NCI-H2171 (cell line): ENCODE measurements at places on chromosomes 7 and 10.

GRCh38 chr10:28800144-28800543 lies 122.8 kb downstream of the BAMBI start:
- no peak for DNase-seq

DNA sequence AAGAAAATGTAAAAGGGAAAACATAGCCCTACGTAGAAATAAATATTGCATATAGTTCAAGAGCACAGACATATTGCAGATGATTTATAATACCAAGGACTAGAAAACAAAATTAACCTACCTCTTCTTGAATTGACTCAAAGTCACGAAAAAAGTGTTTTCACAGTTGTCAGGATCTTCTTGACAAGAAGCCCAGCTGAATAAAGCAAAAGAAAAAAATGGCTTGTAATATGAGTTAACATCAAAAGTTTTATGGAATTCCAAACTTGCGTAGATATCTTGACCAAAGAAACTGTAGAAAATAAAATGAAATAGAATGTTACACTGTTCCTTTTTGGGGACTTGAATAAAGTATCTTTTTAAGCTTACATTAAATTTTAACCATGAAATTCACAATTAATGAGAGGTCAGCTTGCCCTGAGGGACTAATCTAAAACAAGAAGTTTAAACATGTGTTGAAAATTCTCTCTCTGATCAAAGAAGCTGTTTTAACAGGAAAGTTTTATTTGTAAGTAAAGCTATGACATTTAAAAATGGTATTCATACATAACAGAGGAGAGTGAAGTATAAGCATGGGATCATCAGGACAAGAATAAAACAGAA lies 133.1 kb upstream of the SEMA3C start:
- DNase-seq = no peak

DNA sequence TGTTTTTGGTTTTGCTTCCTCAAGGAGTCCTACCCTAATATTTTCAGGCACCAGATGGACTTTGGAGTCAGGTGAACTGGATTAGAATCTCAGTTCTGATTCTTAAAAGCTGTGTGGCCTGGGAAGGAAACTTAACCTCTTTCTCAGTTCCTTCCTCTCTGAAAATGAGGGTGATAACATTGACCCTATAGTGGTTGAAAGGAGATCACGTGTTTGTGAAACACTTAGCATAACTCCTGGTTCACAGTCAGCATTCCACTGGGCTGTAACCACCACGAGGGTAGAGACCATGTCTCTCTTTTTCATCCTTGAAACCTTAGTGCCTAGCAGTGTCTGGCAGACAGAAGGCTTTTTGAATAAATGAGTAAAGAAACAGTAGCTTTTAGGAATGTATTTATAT lies 16.7 kb downstream of the LSMEM1 start:
- DNase-seq = no peak

DNA sequence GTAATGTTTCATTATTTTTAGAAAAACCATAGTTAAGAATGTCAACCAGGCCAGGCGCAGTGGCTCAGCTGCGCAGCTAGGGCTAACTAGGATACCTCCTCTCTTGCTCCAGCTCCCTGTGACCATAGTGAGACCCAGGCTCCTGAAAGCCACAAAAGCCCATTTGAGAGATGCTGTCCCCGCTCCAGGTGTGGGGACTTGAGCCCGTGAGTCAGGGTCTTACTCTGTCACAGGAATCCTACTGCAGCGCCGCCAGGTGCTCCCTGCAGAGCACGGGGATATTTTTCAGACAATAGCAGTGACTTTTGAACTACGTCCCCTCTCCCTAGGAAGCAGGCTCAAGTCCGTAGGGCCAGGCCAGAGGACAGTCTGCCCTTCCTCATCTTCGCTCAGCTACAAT lies 75.6 kb upstream of the NRBF2 start:
- DNase-seq = no peak

DNA sequence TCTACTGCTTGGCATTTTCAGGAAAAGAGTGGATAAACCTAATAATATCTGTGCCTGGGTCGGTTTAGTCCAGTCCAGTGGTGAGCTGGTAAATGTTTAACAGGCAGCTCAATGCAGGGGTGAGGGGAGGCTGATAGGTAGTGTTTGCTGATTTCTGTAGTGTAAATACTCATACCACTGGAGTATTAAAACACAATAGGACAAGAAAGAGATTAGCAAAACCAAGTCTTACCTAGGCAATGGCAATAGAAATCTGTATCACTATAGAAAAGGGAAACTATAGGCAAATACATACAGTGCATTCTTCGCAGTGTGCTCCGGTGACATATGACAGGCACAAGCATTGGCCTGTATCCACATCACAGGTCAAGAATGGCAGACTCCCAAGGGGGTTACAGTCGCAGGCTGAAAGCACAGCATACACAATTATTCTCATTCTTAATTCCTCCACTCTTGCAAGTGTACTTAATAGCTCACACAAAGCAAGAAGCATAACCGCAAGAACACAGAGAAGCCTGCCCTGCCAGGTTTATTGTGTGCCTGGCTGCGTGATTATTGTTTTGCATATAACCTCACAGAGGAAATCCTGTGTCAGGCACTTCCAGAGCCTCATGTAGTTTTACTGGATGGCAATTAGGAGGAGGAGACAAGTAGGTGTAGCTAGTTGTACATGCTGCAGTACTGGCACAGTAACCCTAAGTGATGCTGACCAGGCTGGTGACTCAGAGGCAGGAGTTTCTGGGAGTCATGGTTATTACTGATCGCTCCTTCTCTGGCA lies 35.0 kb downstream of the LAMB4 start:
- no peak for DNase-seq

DNA sequence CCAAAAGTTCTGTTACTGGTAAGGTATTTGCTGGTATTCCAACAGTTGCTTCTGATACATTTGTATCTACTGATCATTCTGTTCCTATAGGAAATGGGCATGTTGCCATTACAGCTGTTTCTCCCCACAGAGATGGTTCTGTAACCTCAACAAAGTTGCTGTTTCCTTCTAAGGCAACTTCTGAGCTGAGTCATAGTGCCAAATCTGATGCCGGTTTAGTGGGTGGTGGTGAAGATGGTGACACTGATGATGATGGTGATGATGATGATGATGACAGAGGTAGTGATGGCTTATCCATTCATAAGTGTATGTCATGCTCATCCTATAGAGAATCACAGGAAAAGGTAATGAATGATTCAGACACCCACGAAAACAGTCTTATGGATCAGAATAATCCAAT lies 131.0 kb downstream of the AASS start:
- no peak for DNase-seq

DNA sequence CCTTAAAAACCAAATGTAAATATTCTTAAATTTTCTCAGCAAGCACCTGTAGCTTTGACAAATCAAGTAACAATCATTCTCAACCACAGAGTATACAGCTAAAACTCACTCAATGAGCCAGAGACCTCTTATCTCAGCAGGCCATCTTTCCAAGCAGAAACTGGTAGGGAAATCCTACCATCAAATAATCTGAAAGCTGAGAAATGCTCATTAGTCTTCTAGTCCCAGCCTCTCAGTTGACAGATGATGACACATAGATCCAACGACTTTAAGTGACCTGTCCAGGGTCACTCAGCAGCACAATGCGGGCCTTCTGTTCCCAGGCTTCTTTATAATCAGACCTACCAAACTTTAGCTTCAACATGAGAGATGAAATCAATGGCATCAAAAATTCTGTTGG lies 184.6 kb downstream of the SGMS1 start:
- DNase-seq = no peak

DNA sequence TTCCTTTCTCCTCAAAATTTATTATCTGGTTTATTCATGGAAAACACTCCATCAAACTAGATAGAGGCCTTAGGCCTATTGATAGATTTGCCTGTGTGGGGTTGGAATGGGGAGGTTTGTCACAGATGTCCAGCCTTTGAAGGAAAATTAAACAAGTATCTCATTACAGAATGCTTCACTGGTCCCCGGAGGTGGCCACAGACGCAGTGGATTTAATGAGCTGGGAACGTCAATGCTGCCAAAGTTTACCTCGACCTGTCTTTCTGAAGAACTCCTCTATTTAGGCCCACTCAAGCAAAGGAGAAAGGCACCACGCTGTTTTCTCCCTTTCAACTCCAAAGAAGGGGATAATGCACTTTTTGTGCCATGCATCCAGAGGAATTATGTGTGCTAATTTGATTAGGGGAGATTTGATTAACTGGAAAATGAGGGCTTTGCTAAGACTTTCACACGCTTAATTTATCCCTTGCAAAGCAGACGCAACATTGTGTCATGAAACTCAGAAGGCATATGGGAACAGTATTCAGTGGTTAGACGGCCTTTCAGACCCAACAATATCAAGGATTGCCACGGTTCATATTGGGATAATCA lies 558.8 kb upstream of the GALNT17 start:
- DNase-seq = no peak

- DNase-seq = no peak
These were observed 42.0 kb downstream of the LYZL2 start for GRCh38 chr10:30587522-30588031.

DNA sequence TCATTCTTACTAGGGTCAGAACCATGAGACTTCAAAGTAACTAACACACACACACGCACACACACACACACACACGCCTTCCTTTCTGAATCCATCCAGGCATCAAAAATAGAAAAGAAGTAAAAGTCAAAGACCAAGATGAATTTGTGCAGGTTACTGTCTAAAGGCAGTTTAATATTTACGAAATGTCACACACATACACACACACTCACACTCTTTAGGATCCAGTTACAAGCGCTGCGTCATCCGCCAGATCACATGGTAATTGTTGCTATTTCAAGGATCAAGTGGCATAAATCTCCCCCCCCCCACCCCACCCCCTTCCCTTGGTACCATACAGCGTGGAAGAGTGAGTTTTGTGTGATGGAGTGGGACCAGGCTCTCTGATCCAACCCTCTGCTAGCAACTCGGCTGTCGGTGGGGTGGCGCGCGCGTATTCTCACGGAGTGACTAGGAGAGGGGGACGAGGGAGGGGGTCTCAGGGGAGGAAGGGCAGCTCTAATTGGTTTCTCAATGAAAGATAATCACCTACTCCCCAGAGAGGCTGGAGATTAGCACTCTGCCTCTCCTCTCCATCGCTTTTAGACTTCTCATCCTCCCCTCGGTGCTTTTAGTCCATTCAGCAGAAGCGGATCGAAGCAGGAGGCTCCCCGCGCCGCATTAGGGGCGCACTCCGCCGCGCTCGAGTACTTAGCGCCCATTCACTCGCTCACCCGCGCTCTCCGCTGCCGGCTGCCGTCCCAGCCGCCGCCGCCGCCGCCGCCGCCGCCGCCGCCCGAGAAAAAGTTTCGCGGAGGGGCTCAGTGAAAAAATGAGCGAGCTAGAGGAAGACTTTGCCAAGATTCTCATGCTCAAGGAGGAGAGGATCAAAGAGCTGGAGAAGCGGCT lies 83.5 kb upstream of the PRKG1 start:
- no peak for DNase-seq

DNA sequence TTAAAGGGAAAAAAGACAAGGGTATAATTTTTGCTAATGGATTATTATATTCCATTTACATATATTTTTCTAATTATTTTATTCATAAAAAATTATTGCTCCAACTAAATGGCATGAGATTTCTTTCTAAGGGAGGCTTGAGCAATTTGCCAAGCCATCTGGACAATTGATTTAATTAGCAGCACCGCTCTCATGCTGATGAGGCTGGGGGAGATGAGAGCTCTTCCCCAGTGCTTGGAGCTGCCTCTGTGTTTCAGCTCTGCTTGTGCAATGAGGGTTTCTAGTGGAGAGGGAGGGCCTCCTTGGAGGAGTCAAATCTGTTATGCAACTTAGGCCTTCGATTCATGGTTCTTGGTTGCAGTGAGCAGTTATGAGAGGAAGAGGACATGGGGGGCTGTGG lies 574.3 kb downstream of the TCERG1L start:
- DNase-seq = no peak

DNA sequence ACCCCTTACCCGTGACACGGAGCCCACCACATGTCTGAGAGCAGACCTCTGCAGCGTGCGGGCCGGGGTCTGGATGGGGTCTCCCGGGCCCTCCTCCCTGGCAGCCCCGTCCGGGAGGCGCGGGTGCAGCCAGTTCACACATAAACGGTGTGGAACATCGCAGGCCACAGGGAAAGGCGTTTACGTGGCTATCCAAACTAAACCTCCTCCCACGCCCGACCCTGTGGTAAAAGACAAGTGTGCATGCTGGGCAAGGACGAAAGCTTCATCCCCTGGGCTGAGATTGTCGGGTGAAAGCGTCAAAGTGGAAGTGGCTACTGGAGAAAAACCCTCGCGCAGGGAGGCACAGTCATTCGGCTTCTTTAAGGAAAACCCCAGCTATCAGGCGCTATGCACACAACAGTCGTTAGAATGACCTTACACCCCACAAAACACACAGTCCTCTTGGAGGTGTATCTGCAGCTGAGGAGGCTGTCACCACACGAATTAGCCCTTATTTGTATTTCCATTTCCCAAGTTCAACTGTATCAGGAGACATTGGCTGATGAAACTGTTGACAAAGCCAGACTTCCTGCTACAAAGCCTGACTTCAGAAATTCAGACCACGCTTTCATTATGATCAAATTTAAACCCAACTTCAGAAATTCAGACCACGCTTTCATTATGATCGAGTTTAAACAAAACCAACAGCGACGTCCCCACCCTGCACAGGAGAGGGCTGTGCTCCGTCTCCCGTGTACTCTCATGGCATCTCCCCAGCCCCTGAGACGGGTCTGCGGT lies 15.3 kb downstream of the GPER1 start:
- DNase-seq = no peak

DNA sequence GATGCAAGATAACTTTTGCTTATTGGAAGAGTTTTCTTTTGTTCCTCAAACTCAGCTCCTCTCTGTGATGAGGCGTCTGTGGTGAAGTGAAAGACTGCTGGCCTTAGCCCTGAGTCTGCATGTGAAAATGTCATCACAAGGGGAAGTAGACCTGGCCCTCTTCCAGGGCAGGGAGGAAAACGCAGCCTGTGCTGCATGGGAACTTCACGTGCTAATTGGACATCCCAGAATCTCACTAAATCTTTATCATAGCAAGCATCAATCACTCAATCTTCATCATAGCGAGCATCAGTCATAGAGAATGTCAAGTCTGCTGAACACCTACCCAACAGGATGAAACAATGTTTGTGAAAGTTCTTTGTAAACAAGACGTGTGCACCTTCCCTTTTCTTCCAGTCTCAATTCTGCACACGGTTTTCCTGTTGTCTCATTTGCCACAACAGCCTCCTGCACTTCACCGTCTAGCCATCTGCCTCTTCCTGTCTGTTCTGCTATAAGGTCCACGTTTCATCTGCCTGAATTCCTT lies 314.6 kb downstream of the FRMD4A start:
- no peak for DNase-seq

DNA sequence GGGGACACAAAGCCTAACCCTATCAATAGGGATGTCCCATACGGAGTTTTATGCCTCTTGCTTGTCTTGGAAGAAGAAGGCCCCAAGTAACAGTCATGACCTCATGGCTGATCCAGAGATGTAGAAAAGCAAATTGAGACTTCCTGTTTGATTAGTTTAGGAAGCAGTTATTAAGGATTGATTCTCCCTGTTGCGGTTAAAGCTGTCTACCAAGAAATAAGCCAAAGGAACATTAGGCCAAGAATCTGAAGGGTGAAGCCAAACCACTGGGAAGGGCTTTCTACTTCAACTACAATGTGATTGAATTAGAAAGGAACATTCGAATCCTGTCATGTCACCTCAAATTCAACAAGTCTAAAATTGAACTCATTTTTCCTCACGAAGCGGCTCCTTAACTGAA lies 60.5 kb upstream of the AGBL3 start:
- DNase-seq = no peak

- DNase-seq = no peak
These were observed 40.9 kb upstream of the MTPN start for GRCh38 chr7:136018104-136018503.

- DNase-seq = peak; percentile 26
These were observed 52.3 kb upstream of the TMEM229A start for GRCh38 chr7:124085179-124085578.

- DNase-seq = no peak
These were observed 70.7 kb downstream of the ZNF92 start for GRCh38 chr7:65444205-65444842.
